ENCODE measurements at places on chromosomes 7 and 10.

DNA sequence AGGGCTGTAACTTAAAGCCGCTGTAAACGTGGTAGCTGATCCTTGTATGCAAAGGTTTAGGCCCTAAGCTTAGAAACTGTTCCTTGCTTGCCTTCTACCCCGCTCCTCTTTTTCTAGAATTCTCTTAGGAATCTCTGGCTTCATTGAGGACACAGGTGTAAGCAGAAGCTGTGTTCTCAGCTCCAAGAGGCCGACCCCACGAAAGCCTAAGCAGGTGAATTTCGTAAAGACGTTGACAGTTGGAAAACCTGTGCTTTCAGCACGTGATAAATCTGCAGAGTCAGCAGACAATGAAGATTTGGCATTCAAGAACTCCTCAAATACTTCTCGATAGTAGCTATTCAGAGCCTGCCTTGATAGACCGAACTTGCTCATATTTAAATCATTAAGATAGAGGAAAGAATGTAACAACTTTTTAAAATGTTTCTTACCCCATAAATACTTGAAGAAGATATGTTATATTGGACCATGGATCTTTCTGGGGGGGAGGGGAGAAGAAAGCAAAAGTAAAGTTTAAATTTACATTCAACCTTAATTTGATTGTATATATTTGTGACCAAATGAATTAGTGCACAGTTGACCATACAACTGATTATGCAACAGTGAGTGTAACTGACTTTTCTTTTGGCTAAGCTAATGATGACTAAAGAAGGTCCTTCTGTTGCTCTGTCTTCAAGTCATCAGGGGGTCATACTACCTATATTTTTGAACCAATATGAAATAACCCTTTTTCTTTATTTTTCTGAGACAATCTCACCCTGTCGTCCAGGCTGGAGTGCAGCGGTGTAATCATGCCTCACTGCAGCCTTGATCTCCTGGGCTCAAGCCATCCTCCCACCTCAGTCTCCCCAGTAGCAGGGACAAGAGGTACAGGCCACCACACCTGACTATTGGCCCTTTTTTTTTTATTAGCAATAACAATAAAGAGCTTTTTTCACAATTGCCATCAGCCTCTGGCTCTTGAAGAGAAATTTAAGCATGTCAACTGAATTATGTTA, 1.2 kb upstream of the GDI2 start:
- no peak for DNase-seq

GRCh38 chr7:44063547-44063893, 1.8 kb downstream of the PGAM2 start:
- DNase-seq = no peak

DNA sequence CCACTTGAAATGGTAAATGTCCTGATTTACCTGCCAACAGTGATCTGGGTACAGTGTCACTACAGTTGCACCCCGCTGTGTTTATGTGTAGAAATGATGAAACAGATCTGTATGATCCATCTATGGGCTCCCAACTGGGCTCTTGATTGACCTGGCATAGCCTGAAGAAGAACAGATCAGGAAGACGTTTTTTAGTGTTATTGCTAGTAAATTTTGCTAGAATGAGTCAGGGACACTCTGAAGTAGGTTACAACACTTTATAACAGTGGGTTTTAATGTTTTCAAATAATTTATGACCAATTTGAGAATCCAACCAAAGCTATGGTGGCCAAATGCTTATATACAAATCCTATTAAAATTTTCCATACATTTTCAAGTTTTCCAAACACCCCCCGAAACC, 110.3 kb downstream of the DKK1 start:
- DNase-seq = no peak

- DNase-seq = no peak
Observed at GRCh38 chr10:132388891-132389432, 8.0 kb upstream of the PWWP2B start.

- DNase-seq = no peak
Observed at GRCh38 chr7:74430961-74431466, 22.7 kb upstream of the GTF2IRD1 start.

DNA sequence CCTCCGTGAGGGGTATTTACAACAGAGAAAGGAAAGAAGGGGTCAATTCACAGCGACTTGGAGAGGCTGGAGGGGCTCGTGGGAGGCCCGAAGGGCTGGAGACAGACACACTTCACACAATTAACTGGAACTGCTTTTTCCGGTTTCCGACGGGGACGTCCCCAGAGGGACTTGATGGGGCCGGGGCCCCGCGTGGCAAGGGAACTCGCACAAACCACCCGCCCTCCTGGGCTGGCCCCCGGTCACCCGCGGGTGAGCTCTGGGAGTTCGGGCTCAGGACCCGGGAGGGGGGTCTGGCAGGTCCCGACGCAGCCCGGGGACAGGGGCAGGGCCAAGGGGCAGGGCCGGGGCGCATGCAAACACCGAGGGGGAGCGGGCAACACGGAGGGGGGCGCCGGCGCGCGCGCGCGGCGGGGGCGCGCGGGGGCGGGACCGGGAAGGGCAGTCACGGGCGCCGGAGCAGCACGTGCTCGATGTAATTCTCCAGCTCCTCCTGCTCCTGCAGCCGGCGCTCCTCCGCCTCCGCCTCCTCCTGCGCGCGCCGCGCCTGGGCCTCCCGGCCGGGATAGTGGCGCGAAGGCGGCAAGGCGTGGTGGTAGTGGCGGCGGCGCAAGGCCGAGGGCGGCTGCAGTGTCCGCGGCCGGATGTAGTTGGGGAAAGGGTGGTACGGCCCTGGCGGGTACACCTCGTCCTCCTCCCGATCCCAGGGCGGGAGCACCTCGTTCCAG, 2.7 kb downstream of the VGF start:
- no peak for DNase-seq

DNA sequence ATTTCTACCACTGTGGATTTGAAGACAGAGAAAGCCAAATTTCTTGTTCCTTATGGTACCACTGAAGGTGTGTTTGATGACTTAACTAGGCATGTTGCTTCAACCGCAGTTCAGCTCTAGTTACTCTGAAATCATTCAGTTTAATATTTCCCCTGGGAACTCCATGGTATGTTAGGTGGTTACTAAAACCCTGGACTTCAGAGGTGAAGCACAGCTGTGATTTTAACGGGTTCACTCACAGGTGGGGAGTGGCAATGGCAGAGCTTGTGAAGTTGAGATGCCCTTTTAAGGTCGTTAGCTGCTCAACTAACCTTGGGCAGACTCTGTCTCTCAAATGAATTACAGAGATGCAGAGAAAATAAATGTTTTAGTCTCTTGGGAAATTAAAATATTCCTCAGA, 163.6 kb upstream of the PHYHIPL start:
- no peak for DNase-seq

DNA sequence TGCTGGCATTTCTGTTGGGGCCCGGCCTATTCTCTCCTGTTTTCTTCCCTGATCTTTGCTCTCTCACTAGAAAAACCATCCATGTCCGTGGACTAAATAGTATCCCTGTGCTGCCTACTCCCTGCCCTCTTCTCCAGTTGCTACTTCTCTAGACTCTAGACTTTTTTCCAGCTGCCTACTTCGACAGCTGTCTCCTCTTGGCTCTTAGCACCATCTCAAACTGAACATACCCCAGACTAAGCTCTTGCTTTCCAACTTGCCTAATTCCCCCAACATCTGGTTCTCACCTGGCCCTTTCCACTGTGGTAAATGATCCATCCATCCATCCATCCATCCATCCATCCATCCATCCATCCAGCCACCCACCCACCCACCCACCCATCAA, 19.5 kb downstream of the ADCYAP1R1 start:
- no peak for DNase-seq

DNA sequence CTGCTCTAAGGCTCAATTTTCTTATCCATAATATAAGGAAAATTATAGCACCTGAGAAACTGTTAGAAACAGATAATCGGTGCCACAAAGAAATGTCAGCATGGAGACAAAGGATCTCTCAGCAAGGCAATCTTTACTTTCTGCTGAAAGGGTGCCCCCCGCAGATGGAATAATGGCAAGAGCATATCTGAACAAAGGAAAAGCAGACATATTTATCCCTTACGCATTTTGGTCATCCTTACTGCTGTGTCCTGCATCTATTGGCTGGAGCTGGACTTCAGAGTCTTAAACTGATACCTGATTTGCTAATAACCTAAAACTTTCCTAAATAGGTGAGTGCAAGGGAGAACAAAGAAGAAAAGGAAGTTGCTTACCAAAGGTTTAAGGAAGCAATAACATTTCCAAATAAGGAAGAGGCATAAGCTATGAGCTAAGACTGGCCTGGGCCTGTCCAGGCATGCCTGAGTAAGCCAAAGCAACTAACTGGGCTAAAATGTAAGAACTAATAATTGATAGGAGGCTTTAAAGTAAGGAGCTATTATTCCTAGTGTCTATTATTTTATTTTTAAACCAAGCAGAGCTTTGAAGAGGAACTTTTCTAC, 39.6 kb upstream of the ELMO1 start:
- no peak for DNase-seq

GRCh38 chr10:9656386-9656785, 1361.3 kb upstream of the CELF2 start:
- DNase-seq = no peak

DNA sequence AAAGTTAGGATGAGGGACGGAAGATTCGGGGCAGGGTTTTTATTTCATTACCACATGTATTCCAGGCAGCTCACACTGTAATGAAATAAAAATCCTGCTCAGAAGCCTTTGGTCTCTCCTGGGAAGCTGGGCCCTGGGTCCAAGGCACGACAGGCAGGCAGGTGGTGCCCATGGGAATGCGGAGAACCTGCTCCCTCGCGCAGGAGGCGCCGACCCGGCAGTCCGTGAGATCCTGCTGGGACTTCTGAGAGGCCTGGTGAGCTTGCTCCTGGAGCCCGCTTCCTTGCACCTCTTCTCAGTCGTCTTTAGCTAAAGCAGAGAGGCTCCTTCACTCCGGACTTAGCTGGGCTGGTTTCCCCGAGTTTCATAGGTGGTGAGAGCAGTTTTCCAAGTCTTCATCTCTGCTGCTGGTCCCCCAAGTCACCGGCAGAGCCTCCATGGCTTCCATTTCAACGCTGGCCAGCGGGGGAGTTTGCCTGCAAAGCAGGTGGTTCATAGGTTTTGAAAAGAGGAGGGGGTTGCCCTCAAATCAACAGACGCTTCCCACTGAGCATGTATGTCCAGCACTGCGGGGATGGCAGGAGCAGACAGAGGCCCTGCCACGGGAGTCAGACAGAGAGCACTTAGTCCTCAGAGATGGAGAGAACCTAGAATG, 24.5 kb downstream of the IL15RA start:
- no peak for DNase-seq

- no peak for DNase-seq
Observed at GRCh38 chr10:105837951-105838350, 1196.9 kb downstream of the SORCS3 start.

DNA sequence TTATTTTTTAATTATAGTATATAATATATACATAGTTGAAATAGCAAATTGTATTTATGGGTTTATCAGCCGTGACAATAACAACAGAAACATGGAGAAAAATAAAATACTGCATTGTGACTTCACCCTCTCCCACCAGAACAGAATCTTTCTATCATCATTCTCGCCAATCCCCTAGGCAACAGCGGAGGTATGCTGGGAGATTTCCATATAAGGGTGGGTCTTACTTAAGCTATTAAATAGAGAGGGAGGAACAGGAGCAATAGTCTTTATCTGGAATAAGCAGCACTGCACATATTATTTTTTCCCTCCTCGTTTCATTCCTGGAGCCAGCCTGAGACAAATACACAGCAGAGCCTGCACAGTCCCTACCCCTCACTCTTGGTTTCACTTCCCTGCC, 1214.9 kb downstream of the XPNPEP1 start:
- no peak for DNase-seq

DNA sequence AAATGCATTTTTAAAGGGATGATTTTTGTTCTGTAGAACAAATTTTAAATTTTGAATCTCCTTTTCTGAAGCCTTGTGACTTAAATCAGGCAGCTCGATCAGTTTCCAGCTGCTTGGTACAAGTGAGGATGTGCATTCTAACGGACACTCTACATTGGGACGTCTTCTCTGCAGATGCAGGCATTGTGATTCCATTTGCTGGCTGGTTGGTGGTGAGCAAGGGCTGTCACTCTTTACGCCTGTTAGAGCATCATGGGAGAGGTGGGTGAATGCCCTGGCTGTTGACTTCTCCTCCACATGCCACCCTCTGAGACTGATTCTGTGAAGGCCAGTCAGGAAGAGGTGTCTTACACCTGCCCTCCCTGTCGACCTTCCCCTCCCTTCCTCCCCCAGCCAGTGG, 240.5 kb upstream of the RNF32 start:
- DNase-seq = no peak

GRCh38 chr7:2724453-2725177, 36.6 kb downstream of the AMZ1 start:
- DNase-seq = no peak

DNA sequence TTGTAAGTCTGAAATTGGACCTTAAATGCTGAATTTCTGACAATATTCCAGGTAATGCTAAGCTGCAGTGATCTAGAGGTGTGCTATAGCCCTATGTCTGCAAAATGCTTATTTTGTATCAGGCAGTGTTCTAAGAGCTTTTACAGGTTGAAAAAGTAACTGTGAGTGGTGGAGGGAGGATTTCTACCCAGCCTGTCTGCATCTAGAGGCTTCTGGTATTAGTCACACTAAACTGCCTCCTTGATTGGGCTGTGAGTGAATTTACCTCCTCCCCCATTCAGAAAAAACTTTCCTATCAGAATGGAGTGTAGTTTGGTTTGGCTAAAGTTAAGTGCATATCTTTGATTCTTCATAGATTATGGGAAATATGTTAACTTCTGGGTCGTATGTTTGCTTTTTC, 56.8 kb downstream of the BBS9 start:
- DNase-seq = no peak

DNA sequence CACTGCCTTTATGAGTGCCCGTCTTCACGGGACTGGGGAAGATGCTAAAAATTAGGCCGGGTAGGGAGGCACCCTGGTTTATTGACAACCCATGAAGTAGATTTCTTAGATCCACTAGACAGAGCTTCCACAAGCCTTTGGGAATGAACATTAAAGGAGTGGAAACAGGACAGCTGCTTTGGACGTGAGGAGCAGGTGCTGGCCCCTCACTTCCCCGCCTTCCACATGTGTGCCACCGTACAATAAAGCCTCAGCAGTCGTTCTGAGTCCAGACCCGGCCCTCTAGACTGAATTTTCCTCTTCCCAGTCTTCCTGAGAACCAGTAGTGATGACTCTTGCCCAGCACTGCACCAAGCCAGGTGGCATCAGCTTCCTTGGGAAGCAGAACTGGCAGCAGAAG, 282.4 kb downstream of the CELF2 start:
- DNase-seq = no peak

DNA sequence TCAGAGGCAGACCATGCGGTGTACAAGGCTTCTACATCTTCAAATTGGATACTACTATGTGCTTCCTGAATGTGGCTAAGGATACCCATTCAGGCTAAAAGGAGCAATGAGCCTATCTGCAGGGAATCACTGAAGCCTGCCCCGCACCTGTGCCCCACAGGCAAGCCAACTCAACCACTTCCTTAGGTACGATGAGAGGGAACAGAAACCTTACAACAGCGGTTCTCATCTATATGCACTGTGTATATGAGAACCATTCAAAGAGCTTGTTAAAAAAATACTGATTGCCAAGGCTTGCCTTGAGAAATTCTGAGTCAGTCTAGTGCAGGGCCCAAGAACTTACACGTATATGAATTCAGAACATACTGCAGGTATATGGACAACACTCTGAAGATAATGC, 679.6 kb downstream of the PARD3 start:
- no peak for DNase-seq

GRCh38 chr10:116429288-116429977, 1.8 kb downstream of the PNLIPRP3 start:
- DNase-seq = no peak

GRCh38 chr7:149355390-149356048, 93.5 kb downstream of the ZNF783 start:
- no peak for DNase-seq

- no peak for DNase-seq
Observed at GRCh38 chr10:58473976-58474375, 38.7 kb upstream of the BICC1 start.

All from activated CD4-positive, alpha-beta T cell treated with anti-CD3 and anti-CD28 coated beads for 24 hours (primary cell).